ENCODE measurements at places on chromosomes 7 and 10. TPM values are rescaled to one million over a fixed set of nuclear protein-coding genes. Genes with fewer than 3 reads are reported as not detected.

GPNMB gene
- 38.0 TPM for polyA plus RNA-seq

CCDC172 gene
- not detected for polyA plus RNA-seq

LIPM gene
- not detected for polyA plus RNA-seq

C10orf143 gene
- polyA plus RNA-seq = 2.7 TPM

PIK3CG gene
- 2.1 TPM for polyA plus RNA-seq

COPS6 gene
- polyA plus RNA-seq = 78.2 TPM

XRCC2 gene
- 3.5 TPM for polyA plus RNA-seq

TM9SF3 gene
- 76.7 TPM for polyA plus RNA-seq

DNA sequence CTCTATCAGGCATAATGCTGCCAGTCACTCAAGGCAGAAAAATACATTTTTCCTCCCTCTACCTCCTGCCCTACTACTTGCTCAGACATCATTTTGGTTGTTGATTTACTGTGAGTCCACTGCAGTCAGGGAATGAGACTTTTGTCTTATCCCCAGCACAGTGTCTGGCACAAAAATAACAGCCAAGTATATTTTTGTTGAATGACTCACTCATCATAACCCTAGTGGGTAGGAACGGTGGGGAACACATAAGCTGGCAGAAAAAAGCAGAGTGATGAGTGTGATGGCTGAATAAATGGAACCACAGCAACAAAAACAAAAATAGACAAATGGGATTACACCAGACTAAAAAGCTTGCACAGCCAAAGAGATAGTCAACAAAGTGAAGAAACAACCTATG is 65.8 kb upstream of the LAMB4 start:
- no peak for DNase-seq

- no peak for DNase-seq
These were observed 30.5 kb upstream of the BTRC start for GRCh38 chr10:101323495-101323894.

DNA sequence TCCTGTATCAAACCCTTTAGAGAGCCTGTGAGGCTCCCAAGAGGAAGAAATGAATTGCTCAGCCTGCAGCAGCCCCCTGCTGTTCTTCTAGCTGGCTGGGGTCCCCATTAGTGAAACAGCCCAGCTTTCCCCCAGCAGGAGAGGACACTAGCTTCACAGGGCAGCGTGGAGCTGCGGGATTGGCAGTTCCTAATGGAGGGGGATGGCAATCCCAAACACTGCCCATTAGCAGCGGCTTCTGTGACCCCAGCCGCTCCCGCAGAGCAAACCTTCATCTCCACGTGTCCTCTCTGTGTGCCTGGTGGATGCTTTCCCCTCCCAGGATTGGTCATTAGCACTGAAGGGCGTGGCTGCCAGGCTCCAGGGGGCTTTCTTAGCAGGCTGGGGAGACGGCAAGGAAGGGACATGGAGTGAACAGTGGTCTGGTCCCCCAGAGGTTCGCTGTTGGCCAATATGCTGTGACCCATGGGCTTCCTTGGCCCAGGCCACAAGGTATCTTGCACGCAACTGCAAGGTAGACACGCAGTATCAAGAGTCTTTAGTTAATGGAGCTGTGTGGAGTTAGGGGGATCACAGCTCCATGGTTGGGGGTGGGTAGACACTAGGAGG is 322.5 kb upstream of the ZMIZ1 start:
- no peak for DNase-seq

GRCh38 chr7:91496251-91496820 is 232.1 kb downstream of the FZD1 start:
- no peak for DNase-seq

DNA sequence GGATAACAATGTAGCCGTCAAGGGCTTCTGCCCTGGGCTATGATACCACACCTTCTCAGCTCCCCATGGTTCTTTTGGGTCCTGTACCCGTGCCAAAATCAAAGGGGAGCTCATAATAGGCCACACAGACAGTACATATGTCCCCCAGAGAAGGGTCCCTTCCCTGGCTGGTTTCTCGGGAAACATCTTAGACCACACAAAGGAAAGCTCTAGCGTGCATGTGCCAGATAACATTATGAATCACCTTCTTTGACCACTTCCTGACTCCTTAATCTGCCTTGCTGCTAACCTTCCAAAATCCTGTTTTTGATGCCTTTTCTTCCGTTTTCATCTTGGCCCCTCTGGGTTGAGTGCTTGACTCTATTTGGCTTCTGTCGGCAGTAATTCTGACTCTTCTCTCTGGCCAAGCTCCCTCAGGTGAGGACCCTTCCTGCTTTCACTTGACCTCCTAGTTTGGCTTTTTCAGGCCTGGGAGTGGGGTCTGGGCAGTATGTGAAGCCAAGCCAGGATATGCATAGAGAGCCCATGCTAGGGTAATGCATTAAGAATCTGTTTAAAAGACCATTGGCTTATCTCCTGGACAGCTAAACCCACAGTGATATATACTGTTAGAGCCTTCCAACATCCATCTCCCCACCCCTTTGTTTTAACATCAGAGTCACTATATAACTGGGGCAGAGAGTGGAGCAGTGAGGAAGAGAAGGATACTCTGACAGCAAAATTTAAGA is 84.8 kb downstream of the ANLN start:
- no peak for DNase-seq

GRCh38 chr7:36303202-36304098 is 86.2 kb upstream of the ANLN start:
- no peak for DNase-seq

DNA sequence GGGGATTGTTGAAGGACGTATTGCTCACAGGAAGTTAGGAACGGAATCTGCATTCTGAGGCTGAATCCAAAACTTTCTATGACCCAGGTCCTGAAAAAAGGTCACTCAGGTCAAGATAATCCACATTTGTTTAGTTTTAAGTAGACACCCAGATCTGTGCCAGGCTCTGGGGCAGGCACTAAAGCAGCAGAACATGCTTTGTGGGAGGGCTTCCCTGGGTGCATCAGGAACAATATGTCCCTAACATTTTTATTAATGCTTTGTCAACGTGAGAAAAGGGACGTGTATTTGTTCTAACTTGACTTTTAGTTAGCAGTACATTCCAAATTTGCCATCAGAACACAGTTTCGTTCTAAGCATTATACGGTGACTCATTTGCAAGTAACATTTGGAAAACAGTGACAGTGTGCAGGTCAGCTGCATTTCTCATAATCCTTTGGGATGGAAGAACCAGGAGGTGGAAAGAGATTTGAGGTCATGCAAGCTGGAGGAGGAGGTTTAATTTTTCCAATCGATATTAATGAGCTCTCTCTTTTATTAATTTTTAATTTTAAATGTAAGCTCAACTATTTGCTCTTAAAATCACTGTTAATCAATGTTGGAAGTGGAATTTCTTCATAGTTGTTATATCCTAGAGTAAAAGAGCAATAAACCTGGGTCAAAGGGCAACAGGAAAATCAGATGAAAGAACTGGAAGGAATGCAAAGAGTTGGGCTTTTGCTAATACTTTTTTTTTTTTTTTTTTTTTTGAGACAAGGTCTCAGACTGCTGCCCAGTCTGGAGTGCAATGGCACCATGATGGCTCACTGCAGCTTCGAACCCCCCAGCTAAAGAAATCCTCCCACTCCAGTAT is 35.0 kb downstream of the TAS2R41 start:
- no peak for DNase-seq

DNA sequence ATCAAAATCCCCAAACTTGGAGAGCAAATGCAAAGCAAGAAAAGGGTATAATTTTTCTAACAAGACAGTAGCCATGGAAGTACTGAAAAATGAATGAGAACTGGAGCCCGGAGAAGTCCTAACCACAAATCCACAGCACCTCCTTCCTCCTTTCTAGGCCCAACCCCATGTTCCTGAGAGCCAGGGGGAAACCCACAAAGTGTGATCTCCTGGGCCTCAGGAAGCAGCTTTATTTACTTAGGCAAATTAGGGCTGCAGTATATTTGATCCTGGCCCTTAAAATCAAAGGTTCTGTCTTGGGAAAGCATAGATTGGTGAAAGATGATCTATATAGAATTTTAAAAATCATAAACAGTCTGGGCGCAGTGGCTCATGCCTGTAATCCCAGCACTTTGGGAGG is 103.0 kb downstream of the DOCK4 start:
- DNase-seq = no peak

DNA sequence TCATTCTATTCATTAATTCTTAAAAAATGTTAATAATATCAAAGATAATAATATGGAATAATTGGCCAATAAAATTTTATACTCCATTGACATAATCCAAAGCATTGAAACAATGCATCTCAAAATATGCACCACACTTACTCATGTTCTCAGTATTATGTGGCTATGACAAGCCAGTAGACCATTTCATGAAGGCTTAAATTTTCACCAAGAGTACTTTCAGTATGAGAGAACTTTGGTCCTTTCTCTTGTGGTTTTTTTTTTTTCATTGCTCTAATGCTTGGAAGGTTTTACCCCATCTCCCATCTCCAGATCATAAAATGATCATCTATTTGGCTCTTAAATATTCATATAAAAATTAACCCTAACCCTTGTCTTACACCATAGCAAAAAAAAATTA is 45.5 kb upstream of the TMEM140 start:
- DNase-seq = no peak

GRCh38 chr10:133405272-133405671 is 11.3 kb downstream of the MTG1 start:
- DNase-seq = no peak

- peak; percentile 53 for DNase-seq
These were observed 15.6 kb downstream of the LYZL1 start for GRCh38 chr10:29304264-29304994.

GRCh38 chr10:69878038-69878437 is 76.3 kb downstream of the COL13A1 start:
- DNase-seq = no peak

DNA sequence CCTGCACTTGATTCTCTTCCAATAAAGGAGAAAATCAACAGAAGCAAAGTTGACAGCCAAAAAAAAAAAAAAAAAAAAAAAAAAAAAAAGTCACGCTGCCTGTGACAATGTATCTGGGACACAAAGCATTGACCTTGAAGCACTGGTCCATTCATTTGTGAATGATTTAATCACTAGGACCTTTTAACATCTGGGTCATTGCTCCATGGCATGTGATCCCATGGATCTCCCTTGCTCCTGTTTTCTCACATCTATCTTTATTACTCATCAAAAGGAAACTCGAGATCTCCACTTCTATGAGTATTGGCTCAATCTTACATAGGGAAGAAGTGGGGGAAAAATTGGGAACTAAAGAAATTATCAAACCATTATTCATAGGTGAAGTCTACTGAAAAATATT is 89.6 kb upstream of the SMIM30 start:
- DNase-seq = no peak

DNA sequence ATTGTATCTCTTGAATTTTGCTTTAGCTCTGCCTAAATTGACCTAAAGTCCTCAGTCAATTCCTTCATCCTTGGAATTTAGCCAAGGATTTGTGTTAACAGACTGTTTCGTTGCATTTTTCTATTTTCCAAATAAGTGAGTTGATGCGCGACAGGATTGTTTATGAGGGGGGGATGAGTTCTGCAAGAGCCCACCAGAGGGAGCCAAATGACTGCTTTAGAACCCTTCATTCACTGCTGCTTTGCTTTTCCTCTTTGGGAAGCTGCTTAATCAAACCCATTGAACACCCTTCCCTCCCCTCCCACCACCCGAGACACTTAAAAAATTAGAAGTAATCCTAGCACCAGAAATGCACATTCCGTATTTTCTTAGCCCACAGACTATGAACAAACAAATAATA is 33.7 kb upstream of the PTF1A start:
- peak; percentile 20 for DNase-seq

GRCh38 chr10:96740579-96741281 is 20.4 kb upstream of the PIK3AP1 start:
- DNase-seq = no peak

GRCh38 chr7:123650595-123650994 is 5.1 kb upstream of the LMOD2 start:
- no peak for DNase-seq

GRCh38 chr7:66277492-66277891 is 72.4 kb downstream of the TPST1 start:
- no peak for DNase-seq

DNA sequence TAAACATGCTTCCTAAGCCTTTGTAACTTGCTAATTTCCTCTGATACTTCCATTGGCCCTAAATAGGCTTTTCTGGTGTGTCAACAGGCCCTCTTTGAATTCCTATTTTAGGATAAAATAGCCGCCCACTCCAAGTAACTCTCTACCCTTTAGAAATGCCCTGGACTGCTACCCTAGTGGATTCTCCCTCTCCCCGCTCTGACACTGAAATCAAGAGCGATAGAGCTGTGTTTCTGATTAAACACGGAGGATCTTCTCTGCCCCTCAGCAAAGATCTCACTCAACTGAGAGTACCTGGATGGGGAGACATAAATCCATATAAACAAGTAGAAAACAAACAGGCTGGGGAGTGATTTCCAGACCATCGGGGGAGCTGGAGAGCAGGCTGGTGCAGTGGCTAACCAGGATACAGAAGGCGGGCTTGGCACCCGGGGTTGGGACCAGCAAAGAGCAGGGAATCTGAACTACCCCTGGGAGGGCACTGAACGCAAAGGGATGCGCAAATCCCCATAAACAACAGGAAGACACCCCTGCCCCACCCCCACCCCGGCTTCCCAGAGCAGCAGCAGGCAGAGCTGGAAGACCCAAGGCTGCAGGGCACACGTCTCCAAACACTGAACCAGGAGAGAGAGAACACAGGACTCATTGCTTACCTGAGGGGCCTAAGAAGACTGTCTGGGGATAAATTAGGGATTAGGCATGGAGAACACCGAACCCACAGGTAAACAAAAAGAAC is 2.5 kb downstream of the ASB13 start:
- DNase-seq = no peak

- DNase-seq = no peak
These were observed 276.9 kb downstream of the ZMYND11 start for GRCh38 chr10:412109-412508.

DNA sequence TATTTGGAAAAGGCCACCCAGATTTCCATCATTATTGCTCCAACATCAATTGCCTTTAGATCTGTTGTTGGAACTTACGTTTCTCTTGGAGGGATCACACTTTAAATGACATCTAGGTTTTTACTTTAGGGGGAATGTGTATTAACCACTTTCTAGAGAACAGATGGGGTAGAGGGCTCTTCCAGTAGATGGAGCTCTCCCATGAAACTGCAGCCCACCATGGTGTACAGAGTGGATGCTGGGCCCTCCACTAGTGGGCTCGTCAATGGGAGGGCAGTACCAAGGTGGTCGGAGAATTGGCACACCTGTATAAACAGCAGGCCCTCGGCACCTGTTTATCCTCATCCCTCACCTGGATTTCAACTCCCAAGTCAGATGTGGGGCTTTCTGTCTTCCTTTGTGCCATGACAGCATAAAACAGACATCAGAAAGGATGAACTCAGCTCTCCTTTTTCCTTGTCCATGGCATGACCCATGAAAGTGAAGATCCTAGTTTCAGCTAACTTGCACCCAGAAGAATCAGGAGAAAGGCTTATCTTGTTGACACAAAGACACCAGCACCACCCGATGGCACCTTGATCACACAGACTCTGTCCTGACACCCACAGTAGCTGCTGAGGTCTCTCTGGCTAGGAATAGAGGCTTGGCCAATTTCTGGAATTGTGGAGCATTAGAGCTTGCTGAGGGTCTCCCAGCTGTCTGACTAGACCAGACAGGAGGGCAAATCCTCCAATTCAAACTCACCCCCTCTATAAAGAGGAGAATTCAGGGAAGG is 150.5 kb downstream of the CYP26A1 start:
- DNase-seq = no peak

Data from forelimb muscle (tissue), 1 donor.